T-helper 1 cell (primary cell): ENCODE measurements at places on chromosomes 11 and 22.

DNA sequence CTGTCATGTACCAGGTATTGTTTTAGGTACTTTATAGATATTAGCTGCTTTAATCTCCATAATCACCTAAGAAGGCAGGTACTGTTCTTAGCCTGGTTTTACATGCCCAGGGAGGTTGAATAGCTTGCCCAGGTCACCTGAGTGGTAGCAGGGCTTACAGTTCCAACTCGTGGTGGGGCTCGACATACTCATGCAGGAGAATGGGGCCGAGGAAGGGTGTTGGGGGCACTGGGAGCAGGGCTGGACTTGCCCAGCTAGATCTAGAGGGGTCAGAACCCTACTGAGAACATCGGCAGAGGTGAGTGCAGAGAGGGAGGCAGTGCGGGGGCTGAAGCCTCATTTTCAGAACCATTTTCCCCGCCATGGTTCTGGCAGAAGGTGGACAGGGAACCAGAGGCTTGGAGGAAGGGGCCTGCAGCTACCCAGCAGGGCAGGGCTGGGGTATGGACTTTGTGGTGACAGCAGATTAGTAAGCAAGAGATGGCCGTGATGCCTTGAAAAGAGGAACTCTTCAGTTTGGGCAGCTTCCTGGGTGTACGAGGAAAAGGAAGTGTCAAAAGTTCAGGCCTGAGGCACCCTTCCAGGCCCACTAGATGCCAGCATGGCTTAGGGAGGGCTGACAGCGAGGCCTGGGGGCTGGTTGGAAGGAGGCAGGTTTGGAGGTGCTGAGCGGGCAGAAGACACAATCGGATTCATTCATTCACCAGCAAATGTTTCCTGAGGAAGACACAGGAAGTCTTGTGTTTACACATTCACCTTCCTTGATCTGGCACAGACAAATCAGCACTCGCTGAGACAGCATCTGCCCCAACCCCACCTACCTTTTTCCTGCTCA, 54.7 kb upstream of the LYVE1 start:
- no peak for DNase-seq

- no peak for DNase-seq
Observed at GRCh38 chr11:132909021-132909606, 623.2 kb downstream of the OPCML start.

DNA sequence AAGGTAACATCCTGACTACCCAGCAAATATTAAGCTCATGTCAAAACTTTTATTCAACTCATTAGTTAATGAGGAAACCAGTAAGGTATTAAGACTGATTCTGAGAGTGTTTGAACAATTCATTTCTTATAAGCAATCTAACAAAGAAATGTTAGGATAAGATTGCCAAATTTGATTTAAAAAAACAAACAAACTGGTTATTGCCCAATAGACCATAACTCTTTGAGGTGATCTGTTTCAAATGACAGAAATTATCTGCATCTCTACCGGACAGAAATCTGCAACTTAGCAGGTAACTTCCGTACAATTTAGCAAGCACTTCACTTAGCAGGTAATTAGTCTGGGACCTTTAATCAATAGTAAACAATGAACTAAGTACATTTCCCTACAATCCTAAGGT, 82.9 kb upstream of the BARX2 start:
- DNase-seq = no peak

- no peak for DNase-seq
Observed at GRCh38 chr11:30322191-30322590, 713 bp upstream of the ARL14EP start.

GRCh38 chr11:114366331-114367243, 33.7 kb downstream of the C11orf71 start:
- DNase-seq = no peak

DNA sequence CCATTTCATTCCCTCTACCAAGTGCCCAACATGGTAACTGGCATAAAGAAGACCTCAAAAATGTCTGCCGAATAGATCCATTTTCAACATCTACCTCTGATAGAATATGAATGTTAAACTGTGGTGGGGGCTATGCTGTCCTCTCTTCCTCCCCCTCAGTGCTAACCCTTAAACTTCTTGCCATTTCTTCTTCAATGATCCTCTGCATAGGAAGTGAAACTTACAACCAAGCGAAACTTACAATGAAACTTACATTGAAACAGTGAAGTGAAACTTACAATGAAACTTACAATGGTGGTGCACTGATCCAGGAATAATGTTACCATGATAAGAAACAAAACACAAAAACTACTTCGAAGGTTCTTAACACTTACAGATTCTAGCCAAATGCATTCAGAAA, 4.7 kb downstream of the RTCB start:
- DNase-seq = no peak

DNA sequence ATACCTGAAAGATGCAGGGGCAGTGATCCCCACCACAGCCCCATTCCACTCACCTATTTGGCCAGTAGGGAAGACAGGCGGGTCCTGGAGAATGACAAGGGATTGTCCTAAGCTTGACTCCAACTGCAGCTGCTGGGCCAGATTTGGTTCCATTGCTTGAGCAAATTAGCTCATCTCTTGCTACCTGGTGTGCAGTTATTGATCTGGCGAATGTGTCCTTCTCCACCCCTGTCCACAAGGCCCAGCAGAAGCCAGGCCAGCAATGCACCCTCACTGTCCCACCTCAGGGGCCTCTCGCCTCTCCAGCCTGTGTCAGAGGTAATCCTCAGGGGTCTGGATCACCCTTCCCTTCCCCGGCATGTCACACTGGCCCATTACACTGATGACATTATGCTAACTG, 23.3 kb downstream of the TSPAN32 start:
- DNase-seq = no peak

GRCh38 chr11:81211050-81211449, 1522.6 kb downstream of the FAM181B start:
- no peak for DNase-seq

DNA sequence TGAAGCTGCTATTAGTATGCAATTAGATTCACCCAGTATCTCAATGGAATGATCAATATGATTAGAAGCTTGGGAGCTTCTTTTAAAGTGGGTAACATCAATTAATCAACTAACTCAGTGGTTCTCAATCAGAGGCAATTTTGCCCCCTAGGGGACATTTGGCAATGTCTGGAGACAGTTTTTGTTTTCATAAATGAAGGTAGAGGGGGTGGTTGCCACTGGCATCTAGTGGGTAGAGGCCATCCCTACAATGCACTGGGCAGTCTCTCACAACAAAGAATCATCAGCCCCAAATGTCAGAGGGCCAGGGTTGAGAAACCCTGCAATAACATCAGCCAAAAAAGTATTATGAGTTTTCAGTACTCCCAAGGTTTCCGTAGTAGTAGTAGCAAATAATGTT, 5.9 kb upstream of the AMOTL1 start:
- DNase-seq = no peak

- DNase-seq = no peak
Observed at GRCh38 chr11:114061681-114062049, 2.2 kb downstream of the ZBTB16 start.

DNA sequence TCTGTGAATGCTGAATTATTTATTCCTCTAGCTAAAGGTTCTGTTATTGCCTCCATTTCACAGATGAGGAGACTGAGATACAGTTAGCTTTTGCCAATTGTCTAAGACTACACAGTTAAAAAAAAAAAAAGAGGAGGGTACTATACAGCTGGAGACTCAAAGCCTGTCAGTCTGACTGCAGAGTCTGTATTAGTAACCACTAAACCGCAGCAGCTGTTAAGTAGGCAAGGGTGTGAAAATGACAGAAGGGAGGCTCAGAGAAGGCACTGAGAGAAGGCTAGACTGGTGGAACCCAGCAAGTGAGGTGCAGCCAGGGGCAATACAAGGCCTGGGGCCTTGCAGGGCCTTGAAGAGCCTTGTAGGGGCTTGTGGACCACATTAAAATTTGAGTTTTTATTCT, 181.2 kb downstream of the CSNK2A3 start:
- peak; percentile 34 for DNase-seq

DNA sequence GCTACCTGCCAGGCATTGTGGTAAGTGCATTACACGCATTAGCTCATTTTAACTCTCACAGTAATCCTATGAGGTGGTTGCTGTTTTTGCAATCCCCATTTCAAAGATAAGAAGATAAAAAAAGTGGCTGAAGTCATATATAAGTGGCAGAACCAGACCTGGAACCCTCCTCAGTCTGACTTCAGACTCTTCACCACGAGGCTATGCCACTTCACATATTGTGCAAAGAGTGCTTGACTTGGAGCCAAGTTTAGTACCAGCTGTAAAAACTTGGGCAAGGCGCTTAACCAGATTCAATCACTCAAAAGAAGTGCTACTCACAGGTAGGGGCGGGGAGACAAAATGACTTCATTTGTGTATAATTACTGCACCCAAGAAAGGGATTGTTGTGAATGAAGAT, 15.3 kb downstream of the BPIFC start:
- DNase-seq = no peak

- no peak for DNase-seq
Observed at GRCh38 chr22:46090036-46090591, 60.2 kb upstream of the PPARA start.

DNA sequence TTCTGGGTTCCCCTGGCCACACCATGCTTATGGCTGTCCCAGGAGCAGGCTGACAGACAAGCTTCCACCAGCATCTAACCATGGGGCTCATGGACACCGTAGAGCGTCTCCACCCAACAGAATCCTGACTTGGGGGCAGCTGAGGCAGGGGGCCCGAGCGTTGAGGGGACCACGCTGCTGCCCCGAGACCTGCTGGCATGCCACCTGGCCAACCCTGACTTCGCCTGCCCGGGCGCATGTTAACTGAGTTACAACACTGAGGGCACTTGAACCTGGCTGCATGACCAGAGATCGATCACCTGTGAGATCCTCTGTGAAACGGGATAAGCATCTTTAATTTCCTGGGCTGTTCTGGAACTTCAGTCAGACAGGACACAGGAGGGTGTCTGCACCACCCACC, 13.7 kb downstream of the PPM1F start:
- DNase-seq = no peak

DNA sequence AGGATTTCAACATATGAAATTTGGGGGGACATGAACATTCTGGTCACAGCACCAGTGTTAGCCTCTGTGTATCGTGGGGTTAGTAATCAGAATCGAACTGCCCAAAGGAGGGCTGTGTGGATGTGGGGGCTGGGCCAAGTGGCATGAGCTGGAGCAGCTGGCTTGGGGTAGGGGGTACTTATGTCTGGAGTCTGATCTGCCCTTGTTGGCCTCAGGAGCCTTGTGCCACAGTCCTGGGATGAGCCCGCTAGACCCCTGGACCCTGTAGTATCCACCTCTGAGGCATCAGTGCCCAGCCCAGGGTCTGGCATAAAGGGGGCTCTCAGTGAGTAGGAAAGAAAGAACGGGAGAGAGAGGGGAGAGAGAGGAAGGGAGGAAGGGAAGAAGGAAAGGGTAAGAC, 67.3 kb downstream of the LRRC32 start:
- DNase-seq = no peak

GRCh38 chr11:108873310-108873709, 208.4 kb downstream of the DDX10 start:
- no peak for DNase-seq

- no peak for DNase-seq
Observed at GRCh38 chr11:47447906-47448305, 1.0 kb downstream of the RAPSN start.

DNA sequence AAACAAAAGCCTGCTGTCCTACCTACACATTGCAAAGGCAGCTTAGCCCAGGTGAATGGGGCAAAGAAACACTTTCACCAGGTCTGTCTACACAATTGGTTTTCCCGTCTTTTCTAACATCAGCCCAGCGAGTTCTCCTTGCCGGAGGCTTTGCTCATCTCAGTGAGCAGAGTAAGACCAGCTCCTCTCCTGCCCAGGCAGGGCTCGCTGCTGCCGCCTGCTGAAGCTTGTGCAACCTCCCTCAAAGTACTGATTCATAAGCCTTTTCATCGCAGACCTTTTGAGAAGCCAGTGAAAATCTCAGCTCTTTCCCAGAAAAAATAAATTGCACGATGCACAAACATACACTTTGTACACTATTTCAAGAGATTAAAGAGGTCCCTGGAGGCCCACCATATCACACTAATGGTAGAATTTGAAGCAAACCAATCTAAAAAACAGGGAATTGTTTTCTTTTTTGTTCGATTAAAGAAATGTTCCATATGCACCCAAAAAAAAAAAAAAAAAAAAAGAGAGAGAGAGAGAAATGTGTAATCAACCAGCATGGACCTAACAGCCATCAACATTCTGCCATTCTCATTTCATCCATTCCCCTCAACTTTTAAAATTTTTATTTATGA, 328.1 kb upstream of the MPPED2 start:
- no peak for DNase-seq

DNA sequence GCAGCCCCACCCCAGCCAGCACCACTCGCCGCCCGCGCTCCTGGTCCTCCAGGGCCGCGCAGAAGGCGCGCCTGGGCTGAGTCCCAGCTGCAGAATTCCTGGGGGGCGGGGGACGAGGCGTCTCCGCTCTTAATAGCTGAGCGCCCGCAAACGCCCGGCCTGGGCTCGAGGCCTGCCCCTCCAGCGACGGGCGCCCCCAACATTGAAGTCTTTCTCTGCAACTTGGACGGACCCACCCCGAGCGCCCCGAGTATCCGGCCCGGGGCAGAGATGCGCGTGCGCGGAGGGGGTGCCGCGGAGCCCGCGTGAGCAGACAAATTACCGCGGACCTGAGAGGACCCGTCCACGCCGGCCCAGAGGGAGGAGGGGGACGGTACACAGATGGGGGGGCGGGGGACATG, 6.7 kb upstream of the SYT7 start:
- no peak for DNase-seq

GRCh38 chr11:80441821-80442220, 1001.0 kb upstream of the TENM4 start:
- DNase-seq = no peak

GRCh38 chr11:75421902-75422247, 11.1 kb downstream of the KLHL35 start:
- DNase-seq = no peak

DNA sequence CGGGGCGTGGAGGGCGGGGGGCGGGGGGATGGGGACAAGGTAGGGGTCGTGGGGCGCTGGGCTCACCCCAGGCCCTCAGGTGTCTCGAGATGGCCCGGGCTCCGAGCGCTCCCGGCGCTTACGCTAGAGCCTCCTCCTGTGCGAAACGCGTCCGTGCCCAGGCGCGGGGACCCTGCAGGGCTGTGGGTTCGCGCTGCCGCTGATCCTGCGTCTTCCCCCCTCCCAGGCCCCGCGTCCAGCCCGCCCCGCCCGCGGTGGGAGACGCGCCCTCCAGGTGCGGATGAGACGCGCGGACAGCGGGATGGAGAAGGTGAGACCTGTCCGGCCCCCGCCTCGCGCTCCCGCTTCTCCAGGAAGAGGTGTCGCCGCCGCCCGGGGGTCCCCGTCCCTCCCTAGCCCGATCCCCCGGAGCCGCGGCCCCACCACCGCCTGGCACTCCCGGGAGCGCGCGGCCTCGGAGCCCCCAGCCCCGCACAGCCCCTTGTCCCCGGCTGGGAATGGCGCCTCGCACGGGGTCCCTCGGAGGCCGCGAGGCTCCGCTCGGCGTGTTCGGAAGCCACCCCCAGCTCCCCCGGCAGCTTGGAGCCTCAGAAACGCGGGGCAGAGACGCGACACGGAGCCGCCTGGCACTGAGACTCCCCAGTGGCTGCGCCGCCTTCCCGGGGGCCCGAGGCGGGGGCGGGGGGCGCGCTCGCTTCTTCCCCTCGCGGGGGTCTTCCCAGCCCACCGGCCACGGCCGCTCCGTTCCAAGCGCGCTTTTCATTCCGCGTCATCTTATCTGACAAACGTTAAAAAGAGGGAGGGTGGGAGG, 27.6 kb upstream of the TOLLIP start:
- peak; percentile 37 for DNase-seq

- no peak for DNase-seq
Observed at GRCh38 chr22:26887456-26887855, 230.1 kb downstream of the MIAT start.
